Spinal cord (tissue), 10 donors: ENCODE measurements at places on chromosomes 4 and X. TPM values are rescaled to one million over a fixed set of nuclear protein-coding genes. Genes with fewer than 3 reads are reported as not detected.

RAB41 gene
- total RNA-seq: not detected

CXorf51B gene
- not detected for total RNA-seq

GRCh38 chr4:45063696-45064095 lies 337.3 kb upstream of the GNPDA2 start:
- no peaks in the 10 kb centered on the region for H3K4me1 ChIP-seq
- no peaks in the 10 kb centered on the region for H3K27me3 ChIP-seq
- no peak overlapping the region for H3K27ac ChIP-seq

- DNase-seq: no peak
- no peak overlapping the region for H3K27ac ChIP-seq
- peaks cover 6% of the 10 kb centered on the region for H3K27me3 ChIP-seq
- H3K36me3 ChIP-seq: no peaks in the 10 kb centered on the region
- H3K4me1 ChIP-seq: peaks cover 14% of the 10 kb centered on the region
These were observed 21.1 kb downstream of the ACSL1 start for GRCh38 chr4:184804621-184805020.

DNA sequence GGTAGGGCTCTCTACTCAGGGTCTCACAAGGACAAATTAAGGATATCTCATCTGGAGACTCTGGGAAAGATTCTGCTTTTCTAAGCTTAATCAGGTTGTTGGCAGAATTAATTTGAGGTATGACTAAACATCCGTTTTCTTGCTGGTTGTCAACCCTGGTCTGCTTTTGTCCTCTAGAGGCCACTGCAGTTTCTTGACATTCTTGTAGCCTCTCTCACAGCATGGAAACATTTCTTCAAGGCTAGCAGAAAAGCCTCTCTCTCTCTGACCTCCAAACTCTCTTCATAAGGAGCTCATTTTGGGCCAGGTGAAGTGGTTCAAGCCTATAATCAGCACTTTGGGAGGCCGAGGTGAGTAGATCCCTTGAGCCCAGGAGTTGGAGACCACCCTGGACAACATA lies 749.5 kb upstream of the PCDH7 start:
- H3K4me1 ChIP-seq: no peaks in the 10 kb centered on the region
- H3K36me3 ChIP-seq: no peaks in the 10 kb centered on the region
- H3K4me3 ChIP-seq: no peak overlapping the region
- no peak for DNase-seq
- no peak overlapping the region for H3K27ac ChIP-seq

GRCh38 chrX:130682990-130683389 lies 220.0 kb downstream of the ENOX2 start:
- no peaks in the 10 kb centered on the region for H3K4me1 ChIP-seq
- no peak overlapping the region for H3K4me3 ChIP-seq
- no peaks in the 10 kb centered on the region for H3K36me3 ChIP-seq
- no peak for DNase-seq
- no peaks in the 10 kb centered on the region for H3K27me3 ChIP-seq

DNA sequence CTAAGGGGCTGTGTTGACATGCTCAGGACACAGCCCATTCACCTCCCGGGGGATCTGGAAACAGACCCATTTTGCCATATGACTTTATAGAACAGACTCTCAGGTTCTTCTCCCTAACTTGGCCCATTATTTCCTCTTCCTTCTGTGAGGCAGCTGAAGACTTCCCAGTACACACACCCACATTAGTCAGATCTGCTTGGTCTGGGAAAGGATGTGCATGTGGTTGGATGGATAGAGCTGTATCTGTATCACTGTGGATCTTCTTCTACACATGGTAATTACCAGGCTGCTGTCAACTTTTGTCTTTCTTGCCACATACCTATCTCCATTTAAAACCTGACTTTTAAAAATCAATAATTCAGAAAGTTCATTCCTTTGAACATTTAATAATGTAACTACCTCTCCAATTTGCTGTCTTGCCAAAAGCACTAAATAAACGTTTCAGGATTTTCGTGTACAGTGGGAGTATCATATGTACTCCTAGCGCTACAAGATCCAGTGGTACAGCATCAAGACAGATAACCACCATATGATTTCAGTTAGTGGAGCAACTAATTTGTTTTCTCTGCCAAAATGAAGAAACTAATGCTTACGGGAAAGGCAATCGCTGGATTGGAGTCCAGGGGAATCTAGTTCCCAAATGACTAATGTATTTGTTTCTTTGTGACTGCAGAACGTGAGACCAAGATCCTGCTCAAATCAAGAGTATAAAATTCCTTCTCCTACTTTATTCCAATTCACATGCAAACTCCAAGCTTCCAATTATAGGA lies 134.1 kb upstream of the MAP3K15 start:
- peaks cover 3% of the 10 kb centered on the region for H3K27me3 ChIP-seq
- no peaks in the 10 kb centered on the region for H3K4me1 ChIP-seq
- no peaks in the 10 kb centered on the region for H3K36me3 ChIP-seq
- no peak for DNase-seq
- no peak overlapping the region for H3K4me3 ChIP-seq

GRCh38 chr4:183657564-183657963 lies 1.4 kb downstream of the RWDD4 start:
- H3K4me1 ChIP-seq: peaks cover 6% of the 10 kb centered on the region
- no peaks in the 10 kb centered on the region for H3K27me3 ChIP-seq
- no peaks in the 10 kb centered on the region for H3K36me3 ChIP-seq
- no peak for DNase-seq
- H3K27ac ChIP-seq: no peak overlapping the region
- no peak overlapping the region for H3K4me3 ChIP-seq

F8A1 gene
- total RNA-seq: 0.69 TPM

DNA sequence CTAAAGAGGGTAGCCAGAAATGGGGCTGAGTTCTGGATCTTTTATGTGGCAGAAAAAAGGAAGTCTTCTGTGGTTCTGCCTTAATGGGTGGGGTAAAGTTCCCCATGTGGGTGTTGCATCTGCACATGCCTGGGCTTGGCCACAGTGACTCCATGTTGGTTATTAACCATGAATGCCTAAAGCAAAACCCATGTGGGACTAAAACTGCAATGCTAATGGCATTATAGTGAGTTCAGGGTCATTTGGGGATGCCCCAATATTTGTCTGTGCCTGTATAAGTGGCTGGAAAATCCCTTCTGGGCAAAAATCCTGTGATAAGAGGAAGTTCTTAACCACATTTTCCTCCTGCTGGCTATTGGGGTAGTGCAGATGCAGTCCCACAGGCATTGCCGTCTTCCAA lies 857.4 kb downstream of the FAT4 start:
- H3K27ac ChIP-seq: no peak overlapping the region
- no peaks in the 10 kb centered on the region for H3K4me1 ChIP-seq
- H3K36me3 ChIP-seq: no peaks in the 10 kb centered on the region
- H3K4me3 ChIP-seq: no peak overlapping the region

DNA sequence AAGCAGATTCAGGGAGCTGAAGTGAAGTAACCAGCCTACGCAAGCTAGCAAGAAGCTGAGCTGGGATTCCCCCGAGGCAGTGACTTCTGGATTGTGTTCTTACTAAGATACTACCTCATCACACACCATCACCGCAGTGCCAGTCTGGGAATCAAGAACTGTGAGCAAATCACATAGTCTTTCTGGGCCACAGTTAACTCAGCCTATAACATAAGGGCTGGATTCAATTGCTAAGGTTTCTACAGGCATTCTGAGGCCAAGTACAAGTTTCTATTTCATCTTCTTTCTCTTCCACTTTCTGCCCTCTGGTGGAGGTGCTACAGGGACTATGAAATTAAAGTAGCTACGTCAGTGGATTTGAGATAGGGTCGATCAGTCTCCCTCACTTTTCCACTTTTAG lies 1.4 kb upstream of the CORIN start:
- H3K4me1 ChIP-seq: peaks cover 21% of the 10 kb centered on the region
- no peak overlapping the region for H3K4me3 ChIP-seq
- no peak for DNase-seq
- H3K27ac ChIP-seq: no peak overlapping the region
- no peaks in the 10 kb centered on the region for H3K36me3 ChIP-seq

NDP gene
- 6.5 TPM for total RNA-seq

SHROOM4 gene
- total RNA-seq: 12.8 TPM

- no peaks in the 10 kb centered on the region for H3K36me3 ChIP-seq
- H3K4me1 ChIP-seq: no peaks in the 10 kb centered on the region
- H3K27ac ChIP-seq: no peak overlapping the region
- H3K4me3 ChIP-seq: no peak overlapping the region
- DNase-seq: no peak
These were observed 45.6 kb downstream of the RAP2C start for GRCh38 chrX:132173647-132174046.

DNA sequence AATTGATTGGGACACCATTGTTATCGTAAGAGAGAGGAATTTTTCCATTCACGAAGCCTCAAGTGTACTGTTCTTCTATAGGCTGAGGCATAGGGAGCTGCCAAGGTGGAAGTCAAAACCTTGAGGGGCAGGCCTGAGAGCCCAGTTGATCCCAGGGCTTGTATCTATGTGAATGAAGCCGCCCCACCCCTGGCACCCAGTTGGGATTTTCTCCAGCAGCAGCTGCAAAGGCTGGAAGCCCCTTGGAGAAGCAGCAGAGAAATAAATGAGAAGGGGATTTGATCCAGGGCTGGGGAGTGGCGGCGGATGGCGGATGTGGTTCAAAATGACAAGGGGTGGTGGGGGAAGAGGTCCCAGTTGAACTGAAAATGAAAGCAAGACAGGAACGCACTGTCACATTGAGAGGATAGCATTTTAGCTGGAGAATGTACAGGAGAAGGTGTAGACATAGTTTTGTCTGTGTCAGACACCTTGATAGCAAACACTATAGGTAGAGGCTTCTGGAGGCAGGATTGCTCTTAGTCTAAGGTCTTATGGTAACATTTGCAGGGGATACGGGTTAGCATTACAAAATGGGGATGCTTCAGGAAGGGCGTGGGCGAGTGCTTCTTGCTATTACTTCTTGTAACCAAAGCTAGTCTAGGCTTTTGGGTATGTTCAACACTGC lies 32.6 kb downstream of the DOCK11 start:
- no peak overlapping the region for H3K27ac ChIP-seq
- DNase-seq: no peak
- H3K4me1 ChIP-seq: no peaks in the 10 kb centered on the region
- no peaks in the 10 kb centered on the region for H3K27me3 ChIP-seq
- H3K4me3 ChIP-seq: no peak overlapping the region

EDNRA gene
- total RNA-seq: 39.2 TPM

- peaks cover 5% of the 10 kb centered on the region for H3K36me3 ChIP-seq
- no peak overlapping the region for H3K4me3 ChIP-seq
- no peaks in the 10 kb centered on the region for H3K27me3 ChIP-seq
- DNase-seq: no peak
- no peaks in the 10 kb centered on the region for H3K4me1 ChIP-seq
These were observed 78.9 kb downstream of the FAT1 start for GRCh38 chr4:186644737-186645261.

DNA sequence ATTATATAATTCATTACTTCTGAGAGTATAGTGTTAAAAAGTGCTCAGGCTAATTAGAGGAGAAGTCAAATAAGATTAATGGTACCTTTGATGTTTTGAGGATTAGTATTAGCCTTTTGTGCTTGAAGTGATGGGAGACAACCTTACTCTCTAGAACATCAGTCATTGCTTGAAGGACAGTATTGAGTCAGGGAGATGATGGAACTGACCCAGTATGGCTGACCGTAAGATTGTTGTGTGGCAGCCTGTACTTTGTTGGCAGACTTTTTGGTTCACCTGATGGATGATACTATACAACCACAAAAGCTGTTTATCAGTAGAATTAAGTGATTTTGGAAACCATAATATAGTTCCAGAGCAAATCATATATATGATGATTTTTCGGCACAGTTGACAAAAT lies 9.9 kb downstream of the OGT start:
- H3K4me3 ChIP-seq: no peak overlapping the region
- no peak for DNase-seq
- H3K36me3 ChIP-seq: peaks cover 3% of the 10 kb centered on the region
- H3K4me1 ChIP-seq: peaks cover under 1% of the 10 kb centered on the region

GPR78 gene
- 3.0 TPM for total RNA-seq

DNA sequence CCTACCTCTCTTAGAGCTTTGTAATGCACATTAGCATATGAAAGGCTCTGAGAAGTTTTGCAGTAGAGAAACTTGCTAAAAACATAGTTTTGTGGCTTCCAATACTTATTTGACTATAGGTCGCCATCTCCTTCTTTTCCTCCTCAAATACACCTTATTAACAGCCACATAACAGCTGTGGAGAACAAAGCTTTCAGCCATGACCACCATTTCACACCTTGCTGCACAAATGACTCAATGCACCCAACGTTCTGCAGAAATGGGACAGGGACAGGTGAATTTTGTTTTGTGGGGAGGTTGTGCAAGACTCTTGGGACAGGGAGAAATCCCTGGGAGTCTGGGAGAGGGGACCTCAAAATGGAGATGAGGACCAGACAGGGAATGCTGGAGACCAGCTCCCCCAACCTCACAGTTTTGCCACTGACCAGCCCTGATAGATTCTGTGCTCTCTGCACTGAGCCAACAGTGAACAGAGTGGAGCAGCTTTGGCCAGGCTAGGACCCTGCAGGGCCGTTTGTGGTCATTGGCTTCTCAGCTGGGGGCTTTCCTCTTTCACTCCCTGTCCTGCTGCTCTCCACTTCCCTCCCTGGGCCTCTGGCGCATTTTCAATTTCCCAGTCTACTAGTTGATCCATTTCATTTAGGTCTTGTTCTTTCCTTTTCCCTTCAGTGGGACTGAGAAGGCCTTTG lies 16.6 kb downstream of the FRMPD3 start:
- DNase-seq: no peak
- no peak overlapping the region for H3K27ac ChIP-seq
- H3K4me1 ChIP-seq: no peaks in the 10 kb centered on the region
- peaks cover 7% of the 10 kb centered on the region for H3K27me3 ChIP-seq
- no peaks in the 10 kb centered on the region for H3K36me3 ChIP-seq

DNA sequence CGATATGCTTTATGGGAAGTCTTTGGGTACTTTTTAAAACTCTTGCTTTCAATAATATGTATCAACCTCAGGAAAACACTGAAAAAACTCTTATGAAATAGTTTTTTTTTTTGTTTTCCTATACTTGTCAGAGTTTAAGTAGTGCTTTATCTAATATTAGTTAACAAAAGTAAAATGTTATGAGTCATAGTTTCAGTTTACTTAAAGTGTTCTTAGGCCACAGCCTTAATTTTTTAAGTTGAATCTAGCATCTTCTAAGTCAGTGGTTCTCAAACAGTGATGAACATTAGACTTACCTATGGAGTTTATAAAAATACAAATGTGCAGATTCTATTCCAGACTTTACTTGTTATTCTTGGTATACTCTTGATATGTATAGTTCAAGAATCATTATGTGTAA lies 26.3 kb upstream of the ADGRL3 start:
- DNase-seq: no peak
- H3K36me3 ChIP-seq: no peaks in the 10 kb centered on the region
- H3K27me3 ChIP-seq: no peaks in the 10 kb centered on the region

DNA sequence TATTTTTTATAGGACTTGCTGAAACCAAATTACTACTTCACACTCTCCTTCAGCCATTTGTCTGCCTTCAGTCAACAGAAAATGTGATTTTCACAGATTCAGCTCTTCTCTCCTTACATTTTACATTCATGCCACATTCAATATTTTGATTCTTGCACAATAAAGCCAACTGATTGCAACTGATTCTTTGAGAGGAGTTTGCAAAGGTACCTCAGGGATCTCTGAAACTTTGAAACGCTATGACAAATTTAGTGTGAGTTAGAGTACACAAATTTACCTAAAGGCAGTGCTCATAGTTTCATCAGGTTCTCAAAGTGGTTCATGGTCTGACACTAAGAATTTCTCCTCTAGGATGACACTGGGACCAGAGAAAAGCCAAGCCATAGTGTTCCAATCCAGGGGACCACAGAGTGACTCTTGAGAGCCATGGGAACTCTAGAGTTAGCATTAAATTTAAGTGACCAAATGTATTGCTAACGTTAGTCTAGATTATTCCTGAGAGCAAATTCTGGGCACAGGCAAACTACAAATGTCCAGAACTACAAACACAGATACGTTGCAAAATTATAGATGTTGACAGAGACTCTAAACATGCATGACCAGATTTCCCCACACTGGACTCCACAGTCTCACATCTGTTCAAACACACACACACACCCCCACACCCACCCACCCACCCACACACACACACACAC lies 9.0 kb downstream of the CSN3 start:
- H3K36me3 ChIP-seq: no peaks in the 10 kb centered on the region
- H3K4me1 ChIP-seq: no peaks in the 10 kb centered on the region
- H3K27ac ChIP-seq: no peak overlapping the region
